Vagina (tissue), 2 donors: ENCODE measurements at places on chromosomes 16 and 17.

DNA sequence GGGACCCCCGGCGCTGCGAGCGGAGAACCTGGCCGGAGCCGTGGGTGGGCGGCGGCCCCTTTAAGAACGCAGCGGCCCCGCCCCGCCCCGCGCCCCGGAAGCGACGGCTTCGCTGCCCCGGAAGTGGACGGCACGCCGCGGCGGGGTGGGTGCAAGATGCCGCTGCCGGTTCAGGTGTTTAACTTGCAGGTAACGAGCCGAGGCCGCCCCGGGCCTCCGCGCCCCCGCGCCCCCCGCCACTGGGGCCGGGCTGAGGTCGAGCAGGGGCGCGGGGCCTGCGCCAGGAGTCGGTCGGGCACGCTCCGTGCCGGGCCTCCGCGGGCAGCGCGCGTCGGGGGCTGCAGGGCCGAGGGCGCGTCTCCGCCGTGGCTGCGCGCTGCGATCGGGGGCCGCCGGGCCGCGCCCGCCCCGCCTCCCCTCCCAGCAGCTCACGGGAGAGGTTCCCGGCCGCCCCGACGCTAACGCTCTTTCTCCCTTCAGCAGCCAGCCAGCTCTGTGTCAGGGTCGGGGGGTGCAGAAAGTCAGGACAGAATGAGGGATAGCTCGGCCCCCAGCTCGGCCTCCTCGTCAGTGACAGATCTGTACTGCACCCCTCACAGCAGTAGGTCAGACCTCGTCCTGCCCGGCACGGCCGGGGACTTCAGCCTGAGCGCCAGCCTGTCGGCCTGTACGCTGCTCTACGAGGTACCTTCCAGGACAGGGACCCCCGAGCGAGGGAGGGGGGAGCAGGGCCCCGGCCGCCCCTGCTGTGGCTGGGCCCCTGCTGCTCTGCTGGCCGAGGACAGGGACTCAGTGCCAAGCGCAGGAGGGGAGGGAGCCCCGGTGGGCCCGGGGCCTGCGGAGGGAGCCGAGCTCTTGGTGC lies at the start of the genes GPS1 and RFNG:
Gene GPS1 (plus strand): TSS at position 123 of the 862 bp plus-strand sequence. CDS start 34 bp downstream, at position 157.
Gene RFNG (minus strand): TSS at position 36 of the 862 bp plus-strand sequence. CDS start 45 bp downstream, outside the sequence.
- peak within 1 kb of the TSS; percentile 74 for H3K27ac ChIP-seq
- H3K4me3 ChIP-seq: peak within 1 kb of the TSS; percentile 97
- peaks cover 39% of the 10 kb centered on the region for H3K4me1 ChIP-seq
- no peaks in the 10 kb centered on the region for H3K36me3 ChIP-seq
- no peaks in the 10 kb centered on the region for H3K27me3 ChIP-seq
- no peak for DNase-seq

- H3K27ac ChIP-seq: no peak overlapping the region
- no peak for DNase-seq
- peaks cover 5% of the 10 kb centered on the region for H3K4me1 ChIP-seq
- H3K27me3 ChIP-seq: no peaks in the 10 kb centered on the region
- no peaks in the 10 kb centered on the region for H3K36me3 ChIP-seq
- H3K4me3 ChIP-seq: no peak overlapping the region
Observed at GRCh38 chr17:35236821-35237220, 6.1 kb upstream of the SLFN5 start.

DNA sequence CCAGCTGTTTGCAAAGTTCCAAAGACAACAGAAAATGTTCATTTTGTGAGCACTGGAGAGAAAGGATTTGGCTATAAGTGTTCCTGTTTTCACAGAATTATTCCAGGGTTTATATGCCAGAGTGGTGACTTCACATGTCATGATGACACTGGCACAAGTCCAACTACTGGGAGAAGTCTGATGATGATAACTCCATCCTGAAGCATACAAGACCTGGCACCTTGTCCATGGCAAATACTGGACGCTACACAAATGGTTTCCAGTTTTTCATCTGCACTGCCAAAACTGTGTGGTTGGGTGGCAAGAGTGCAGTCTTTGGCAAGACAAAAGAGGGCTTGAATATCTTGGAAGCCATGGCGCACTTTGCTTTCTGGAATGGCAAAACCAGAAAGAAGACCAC lies 385.0 kb downstream of the CDH11 start:
- no peak for DNase-seq
- H3K27ac ChIP-seq: no peak overlapping the region
- no peaks in the 10 kb centered on the region for H3K36me3 ChIP-seq
- H3K4me1 ChIP-seq: no peaks in the 10 kb centered on the region
- no peak overlapping the region for H3K4me3 ChIP-seq

DNA sequence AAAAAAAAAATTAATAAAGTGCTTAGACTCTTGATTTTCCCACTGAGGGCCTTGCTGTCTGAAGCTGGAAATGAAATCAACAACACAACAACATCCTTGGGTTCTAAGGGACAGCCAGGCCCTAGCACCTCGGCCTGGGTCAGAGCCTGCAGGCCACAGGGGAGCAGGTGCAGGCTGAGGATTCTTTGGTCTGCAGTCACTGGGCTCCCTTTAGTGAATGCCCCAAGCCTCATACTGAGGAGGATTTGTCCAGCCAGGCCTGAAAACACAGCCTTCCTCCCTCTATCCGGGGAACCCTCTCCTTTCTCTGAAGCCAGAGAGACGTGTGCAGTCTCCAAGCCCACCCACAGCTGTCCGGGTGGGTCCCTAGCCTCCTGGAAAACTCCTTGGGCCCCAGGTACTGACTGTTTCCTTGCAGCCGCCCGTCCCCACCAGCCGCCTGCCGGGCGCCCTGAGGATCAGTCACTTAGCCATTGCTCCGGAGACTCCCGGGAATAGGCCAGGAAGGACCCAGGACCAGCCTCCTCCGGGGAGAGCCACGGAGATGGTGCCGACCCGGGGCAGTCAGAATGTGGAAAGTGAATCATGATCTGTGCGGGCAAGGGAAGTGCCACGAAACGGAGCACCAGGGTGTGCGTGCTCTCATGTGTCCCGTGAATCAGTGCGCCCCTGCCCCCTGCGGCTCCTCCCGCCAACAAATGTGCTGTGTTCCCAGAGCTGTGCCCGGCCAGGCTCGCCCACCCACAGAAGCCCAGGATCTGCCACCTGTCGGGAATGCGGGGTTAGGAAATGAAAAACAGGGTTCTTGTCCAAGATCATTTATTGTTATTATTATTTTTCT lies 91.0 kb downstream of the RTN4RL1 start:
- H3K4me1 ChIP-seq: peaks cover 10% of the 10 kb centered on the region
- H3K27me3 ChIP-seq: no peaks in the 10 kb centered on the region
- H3K27ac ChIP-seq: no peak overlapping the region
- no peaks in the 10 kb centered on the region for H3K36me3 ChIP-seq

- no peak for DNase-seq
- no peaks in the 10 kb centered on the region for H3K27me3 ChIP-seq
- no peak overlapping the region for H3K4me3 ChIP-seq
- peaks cover 51% of the 10 kb centered on the region for H3K4me1 ChIP-seq
Observed at GRCh38 chr16:81706327-81707295, 72.5 kb upstream of the PLCG2 start.

DNA sequence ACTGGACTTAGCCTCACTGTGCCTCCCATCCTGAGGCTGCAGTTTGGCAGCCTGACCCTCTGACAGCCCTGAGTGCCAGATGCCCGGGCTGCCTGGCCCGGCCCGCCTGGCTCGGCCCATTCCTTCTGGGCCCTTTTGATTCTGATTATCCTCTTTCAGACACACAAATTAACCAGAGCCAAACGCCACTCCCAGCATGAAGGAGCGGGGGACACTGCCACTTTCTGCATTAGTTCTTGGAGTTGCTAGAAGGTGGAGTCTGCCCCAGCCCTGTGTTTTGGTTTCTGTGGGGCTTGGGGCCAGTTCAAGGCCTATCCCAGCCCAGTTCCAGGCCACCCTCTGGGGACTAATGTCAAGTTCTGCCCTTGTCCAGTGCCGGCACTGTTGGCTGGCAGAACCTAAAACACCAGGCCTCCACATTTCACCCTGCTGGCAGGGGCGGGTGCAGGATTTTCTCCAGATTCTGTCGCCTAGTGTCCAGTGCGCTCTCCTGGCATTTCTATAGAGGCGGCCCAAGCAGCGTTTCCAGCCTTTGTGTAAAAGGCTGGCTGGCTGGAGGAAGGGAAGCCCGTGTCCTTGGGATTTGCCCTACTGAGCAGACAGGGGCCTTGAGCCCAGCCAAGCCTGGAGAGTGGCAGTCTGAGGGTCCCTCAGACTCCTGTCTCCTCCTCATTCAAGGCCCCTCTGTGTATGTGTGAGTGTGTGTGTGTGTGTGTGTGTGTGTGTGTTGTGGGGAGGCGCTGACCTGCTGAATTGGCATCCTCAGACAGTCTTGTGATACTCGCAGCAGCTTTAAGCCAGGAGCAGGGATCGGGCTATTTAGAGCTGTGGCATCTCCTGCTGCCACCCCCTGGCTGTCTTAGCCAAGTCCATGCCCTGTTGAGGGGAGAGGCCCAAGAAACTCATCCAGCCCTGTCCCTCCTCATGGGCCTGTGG lies 21.4 kb downstream of the PLCD3 start:
- H3K4me1 ChIP-seq: peaks cover 38% of the 10 kb centered on the region
- peak overlapping the region; percentile 76 for H3K27ac ChIP-seq
- H3K27me3 ChIP-seq: no peaks in the 10 kb centered on the region
- no peak overlapping the region for H3K4me3 ChIP-seq
- DNase-seq: no peak

DNA sequence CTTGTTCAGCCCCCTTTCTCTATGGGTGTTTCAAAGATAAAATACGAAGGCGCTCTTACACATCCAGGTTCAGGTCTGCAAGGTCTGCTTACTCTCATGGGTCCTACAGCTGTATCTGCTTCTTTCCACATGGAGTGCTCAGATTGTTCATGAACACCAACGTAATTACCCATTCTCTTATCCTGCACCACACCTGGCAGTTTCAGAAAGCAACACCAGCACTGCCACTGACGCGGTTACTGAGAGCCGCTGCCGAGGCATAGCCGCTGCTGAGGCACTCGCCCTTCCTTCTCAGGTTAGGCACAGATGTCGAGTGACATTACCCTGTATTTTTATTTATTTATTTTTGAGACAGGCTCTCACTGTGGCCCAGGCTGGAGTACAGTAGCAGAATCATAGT lies 147.1 kb downstream of the RPTOR start:
- no peak overlapping the region for H3K27ac ChIP-seq
- H3K27me3 ChIP-seq: no peaks in the 10 kb centered on the region
- DNase-seq: no peak
- H3K4me3 ChIP-seq: no peak overlapping the region

DNA sequence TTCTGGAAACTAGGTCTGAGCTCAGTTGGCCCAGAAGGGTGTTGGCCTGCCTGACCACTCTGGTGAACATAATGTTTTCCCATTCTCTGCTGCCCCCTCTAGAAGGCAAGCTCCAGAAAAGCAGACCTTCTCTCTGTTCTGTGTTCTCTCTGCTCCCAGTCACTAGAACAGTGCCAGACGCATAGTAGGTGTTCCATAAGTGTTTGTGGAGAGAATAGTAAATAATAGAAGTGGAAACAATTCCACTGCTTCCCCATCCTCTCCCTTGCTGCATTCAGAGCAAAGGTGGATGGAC lies 32.2 kb upstream of the ETV4 start:
- H3K27me3 ChIP-seq: no peaks in the 10 kb centered on the region
- H3K36me3 ChIP-seq: no peaks in the 10 kb centered on the region
- H3K27ac ChIP-seq: no peak overlapping the region
- peaks cover 15% of the 10 kb centered on the region for H3K4me1 ChIP-seq
- DNase-seq: no peak

GRCh38 chr17:1577583-1578013 lies 15.0 kb upstream of the PITPNA start:
- H3K27ac ChIP-seq: peak overlapping the region; percentile 86
- peaks cover 28% of the 10 kb centered on the region for H3K4me1 ChIP-seq
- no peak for DNase-seq

- no peak overlapping the region for H3K4me3 ChIP-seq
- H3K27me3 ChIP-seq: no peaks in the 10 kb centered on the region
- no peaks in the 10 kb centered on the region for H3K4me1 ChIP-seq
- no peaks in the 10 kb centered on the region for H3K36me3 ChIP-seq
- DNase-seq: no peak
- H3K27ac ChIP-seq: no peak overlapping the region
Observed at GRCh38 chr17:35660902-35661301, 70.5 kb upstream of the RASL10B start.

- no peaks in the 10 kb centered on the region for H3K36me3 ChIP-seq
- H3K4me3 ChIP-seq: no peak overlapping the region
- H3K27ac ChIP-seq: no peak overlapping the region
- H3K27me3 ChIP-seq: no peaks in the 10 kb centered on the region
- DNase-seq: no peak
Observed at GRCh38 chr16:82345318-82345717, 175.3 kb upstream of the MPHOSPH6 start.

DNA sequence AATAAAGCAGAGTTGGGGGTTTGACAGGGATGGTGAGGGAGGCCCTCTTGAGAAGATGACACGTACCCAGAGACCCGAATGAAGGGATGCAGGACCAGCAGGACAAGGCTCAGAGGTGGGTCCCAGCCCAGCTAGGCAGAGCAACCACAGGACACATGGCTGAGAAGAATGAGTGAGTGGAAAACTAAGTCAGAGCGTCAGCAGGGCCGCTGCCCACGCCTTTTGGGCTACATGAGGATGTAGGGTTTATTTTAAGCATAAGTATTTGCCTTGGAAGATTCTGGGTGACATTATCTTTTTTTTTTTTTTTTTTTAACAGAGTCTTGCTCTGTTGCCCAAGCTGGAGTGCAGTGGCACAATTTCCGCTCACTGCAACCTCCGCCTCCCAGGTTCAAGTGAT lies 176.0 kb downstream of the TMEM132E start:
- no peaks in the 10 kb centered on the region for H3K36me3 ChIP-seq
- no peak overlapping the region for H3K4me3 ChIP-seq
- no peaks in the 10 kb centered on the region for H3K27me3 ChIP-seq
